ENCODE measurements at places on chromosomes 4 and X.

DNA sequence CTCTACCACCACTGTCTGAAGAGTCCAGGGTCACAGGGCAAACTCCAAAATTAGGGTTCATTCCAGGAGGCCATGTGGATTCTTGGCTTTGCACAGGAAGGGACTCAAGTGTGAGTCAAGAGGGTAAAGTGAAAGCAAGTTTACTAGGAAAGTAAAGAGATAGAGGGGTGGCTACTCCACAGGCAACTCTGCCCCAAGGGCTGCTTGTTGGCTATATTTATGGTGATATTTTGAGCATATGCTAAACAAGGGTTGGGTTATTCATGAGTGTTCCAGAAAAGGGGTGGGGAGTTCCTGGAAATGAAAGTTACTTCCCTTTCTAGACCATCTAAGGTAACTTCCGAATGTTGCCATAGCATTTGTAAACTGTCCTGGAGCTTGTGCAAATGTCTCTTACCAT is 1222.0 kb upstream of the TENM3 start:
- H3K4me3 ChIP-seq, result no peak overlapping the region
- H3K36me3 ChIP-seq, result no peaks in the 10 kb centered on the region
- H3K27me3 ChIP-seq, result no peaks in the 10 kb centered on the region

- peak overlapping the region; percentile 28 for H3K27ac ChIP-seq
- H3K27me3 ChIP-seq, result no peaks in the 10 kb centered on the region
- no peak for DNase-seq
- H3K4me1 ChIP-seq, result peaks cover 20% of the 10 kb centered on the region
Observed at GRCh38 chrX:77740376-77740905, 45.6 kb downstream of the ATRX start.

- no peaks in the 10 kb centered on the region for H3K36me3 ChIP-seq
- H3K4me1 ChIP-seq, result no peaks in the 10 kb centered on the region
- H3K4me3 ChIP-seq, result no peak overlapping the region
- DNase-seq, result no peak
Observed at GRCh38 chrX:42585842-42586621, 191.9 kb downstream of the PPP1R2C start.

DNA sequence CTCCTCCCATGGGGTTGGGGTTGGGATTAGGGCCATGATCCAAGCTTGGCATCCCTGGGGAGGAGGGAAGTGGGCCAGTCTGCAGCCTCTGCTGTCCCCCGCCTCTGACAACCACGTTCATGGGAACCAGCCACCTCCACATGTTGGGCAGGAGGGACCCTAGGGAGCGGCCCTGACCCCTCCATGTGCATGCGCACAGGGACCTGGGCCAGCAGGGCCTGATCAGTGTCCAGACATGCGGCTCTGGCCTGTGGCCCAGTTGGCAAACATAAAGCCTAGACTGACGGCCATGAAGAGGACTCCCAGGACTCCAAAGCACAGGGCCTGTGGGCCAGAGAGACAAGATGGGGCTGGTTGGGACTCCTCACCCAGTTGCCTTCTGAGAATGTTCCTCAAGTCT is 11.3 kb downstream of the SLC38A5 start:
- no peak overlapping the region for H3K27ac ChIP-seq
- H3K4me3 ChIP-seq, result no peak overlapping the region
- no peaks in the 10 kb centered on the region for H3K4me1 ChIP-seq
- peaks cover 32% of the 10 kb centered on the region for H3K36me3 ChIP-seq
- no peak for DNase-seq
- no peaks in the 10 kb centered on the region for H3K27me3 ChIP-seq

- no peak overlapping the region for H3K4me3 ChIP-seq
- no peaks in the 10 kb centered on the region for H3K4me1 ChIP-seq
- H3K27ac ChIP-seq, result no peak overlapping the region
- H3K27me3 ChIP-seq, result no peaks in the 10 kb centered on the region
- no peak for DNase-seq
Observed at GRCh38 chrX:33252306-33252825, 41.0 kb upstream of the DMD start.

DNA sequence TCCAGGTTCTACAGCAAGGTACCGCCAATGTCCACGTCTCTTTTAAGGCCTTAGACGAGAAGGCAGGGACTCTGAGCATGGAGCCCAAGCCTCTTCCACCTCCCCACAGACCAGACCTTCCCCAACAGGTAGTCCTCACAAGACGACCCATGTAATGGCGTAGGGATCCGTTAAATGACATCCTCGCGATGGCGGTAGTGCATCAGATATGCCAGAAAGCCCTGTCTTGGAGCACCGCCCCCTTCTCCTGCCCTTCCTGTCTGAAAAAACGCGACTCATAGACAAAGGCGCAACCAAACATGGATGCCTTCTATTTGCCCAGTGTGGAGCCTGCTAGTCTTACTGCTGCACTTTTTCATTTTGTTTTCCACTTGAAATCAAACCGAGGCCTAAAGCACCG is 185.4 kb downstream of the OR13H1 start:
- peaks cover 21% of the 10 kb centered on the region for H3K36me3 ChIP-seq
- H3K27ac ChIP-seq, result no peak overlapping the region
- DNase-seq, result no peak
- no peak overlapping the region for H3K4me3 ChIP-seq

GRCh38 chr4:37383579-37384229 is 139.2 kb downstream of the NWD2 start:
- no peaks in the 10 kb centered on the region for H3K36me3 ChIP-seq
- no peaks in the 10 kb centered on the region for H3K27me3 ChIP-seq
- DNase-seq, result no peak
- no peak overlapping the region for H3K27ac ChIP-seq
- no peak overlapping the region for H3K4me3 ChIP-seq

GRCh38 chr4:71251261-71251660 is 87.6 kb upstream of the SLC4A4 start:
- H3K27ac ChIP-seq, result no peak overlapping the region
- H3K4me1 ChIP-seq, result no peaks in the 10 kb centered on the region
- no peaks in the 10 kb centered on the region for H3K36me3 ChIP-seq
- H3K27me3 ChIP-seq, result peaks cover 6% of the 10 kb centered on the region

DNA sequence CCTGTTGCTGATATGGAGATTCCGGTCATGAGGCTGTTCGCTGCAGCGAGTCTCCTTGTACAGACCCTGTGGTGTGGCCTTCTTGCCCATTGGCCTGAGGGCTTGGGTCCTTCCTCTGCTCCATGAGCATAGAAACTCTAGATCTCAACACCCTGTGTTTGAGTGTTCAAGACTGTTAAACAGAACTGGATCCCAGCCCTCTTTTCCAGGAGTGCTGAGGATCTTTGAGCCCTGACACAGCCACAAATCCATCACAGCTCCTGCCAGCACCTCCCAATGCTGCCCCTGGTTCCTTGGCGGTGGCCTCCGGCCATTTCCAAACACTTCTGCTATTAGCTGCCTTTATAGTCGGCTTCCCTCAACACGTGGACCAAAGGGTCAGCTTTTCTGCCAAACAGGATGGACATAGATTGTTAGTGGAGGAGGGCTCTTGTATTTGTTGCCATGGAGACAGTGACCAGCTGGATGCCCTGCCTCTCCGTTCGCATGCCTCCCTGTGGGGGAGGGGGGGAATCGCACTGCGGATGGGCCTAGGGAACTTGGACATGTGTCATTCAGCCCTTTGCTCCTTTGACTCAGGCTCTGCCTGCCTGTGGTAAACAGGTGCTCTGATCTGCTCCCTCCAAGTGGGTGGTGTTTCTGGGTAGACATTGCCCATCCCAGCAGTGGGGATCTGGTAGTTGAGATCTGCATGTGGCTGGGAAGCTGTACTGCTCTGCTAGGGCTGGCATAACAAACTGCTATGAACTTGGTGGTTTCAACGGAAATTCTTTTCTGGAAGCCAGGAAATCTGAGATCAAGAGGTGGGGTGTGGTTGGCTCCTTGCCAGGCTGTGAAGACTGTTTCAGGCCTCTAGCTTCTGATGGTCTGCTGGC is 6.9 kb upstream of the WDR1 start:
- peak overlapping the region; percentile 36 for H3K4me3 ChIP-seq
- peak overlapping the region; percentile 50 for H3K27ac ChIP-seq
- H3K4me1 ChIP-seq, result peaks cover 40% of the 10 kb centered on the region

DNA sequence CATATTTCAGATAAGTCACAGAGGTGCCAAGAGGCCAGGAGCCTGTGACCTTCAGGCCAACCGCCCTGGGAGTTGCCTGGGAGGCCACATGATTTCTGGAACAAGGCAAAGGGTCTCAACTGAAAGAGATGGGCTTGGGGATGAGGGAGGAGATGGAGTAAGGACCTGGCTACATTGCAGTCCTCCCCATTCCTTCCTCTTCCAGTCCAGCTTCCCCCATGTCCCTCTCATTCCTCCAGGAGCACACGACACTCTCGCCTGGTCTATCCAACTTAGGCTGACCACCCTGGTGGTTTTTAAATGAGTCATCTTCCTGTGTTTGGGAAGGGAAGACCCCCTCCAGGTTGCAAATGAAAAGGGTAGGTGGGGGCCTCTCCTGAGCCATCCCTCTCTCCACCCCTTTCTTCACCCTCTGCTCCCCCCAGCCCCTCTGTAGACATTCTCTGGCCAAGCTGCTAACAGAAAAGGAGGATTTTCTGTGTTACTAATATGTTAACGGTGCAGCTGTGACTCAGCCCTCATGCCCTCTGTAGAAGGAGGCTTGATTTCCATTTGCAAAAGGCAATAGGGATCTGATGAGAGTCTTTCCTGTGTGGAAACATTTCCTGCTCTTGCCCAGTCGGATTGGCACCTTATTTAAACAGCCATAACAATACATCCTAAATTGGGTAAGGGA is 79.2 kb downstream of the RTL5 start:
- no peak overlapping the region for H3K27ac ChIP-seq
- no peak for DNase-seq
- H3K4me1 ChIP-seq, result peaks cover 2% of the 10 kb centered on the region
- no peaks in the 10 kb centered on the region for H3K36me3 ChIP-seq

- no peak overlapping the region for H3K27ac ChIP-seq
- peaks cover 13% of the 10 kb centered on the region for H3K4me1 ChIP-seq
- H3K4me3 ChIP-seq, result no peak overlapping the region
Observed at GRCh38 chr4:159075531-159075932, 27.3 kb upstream of the RAPGEF2 start.

Measured in T-helper 2 cell treated with Interferon-gamma antibody and Interleukin-4, amounts not matched to agents 5 μg/mL and 100 μg/mL, for 36 hours (primary cell).